Cerebellum (tissue), 4 donors: ENCODE measurements at places on chromosomes 5 and 9.
A peak's percentile ranks its signal among the peaks of the same experiment; 100 is the strongest.

DNA sequence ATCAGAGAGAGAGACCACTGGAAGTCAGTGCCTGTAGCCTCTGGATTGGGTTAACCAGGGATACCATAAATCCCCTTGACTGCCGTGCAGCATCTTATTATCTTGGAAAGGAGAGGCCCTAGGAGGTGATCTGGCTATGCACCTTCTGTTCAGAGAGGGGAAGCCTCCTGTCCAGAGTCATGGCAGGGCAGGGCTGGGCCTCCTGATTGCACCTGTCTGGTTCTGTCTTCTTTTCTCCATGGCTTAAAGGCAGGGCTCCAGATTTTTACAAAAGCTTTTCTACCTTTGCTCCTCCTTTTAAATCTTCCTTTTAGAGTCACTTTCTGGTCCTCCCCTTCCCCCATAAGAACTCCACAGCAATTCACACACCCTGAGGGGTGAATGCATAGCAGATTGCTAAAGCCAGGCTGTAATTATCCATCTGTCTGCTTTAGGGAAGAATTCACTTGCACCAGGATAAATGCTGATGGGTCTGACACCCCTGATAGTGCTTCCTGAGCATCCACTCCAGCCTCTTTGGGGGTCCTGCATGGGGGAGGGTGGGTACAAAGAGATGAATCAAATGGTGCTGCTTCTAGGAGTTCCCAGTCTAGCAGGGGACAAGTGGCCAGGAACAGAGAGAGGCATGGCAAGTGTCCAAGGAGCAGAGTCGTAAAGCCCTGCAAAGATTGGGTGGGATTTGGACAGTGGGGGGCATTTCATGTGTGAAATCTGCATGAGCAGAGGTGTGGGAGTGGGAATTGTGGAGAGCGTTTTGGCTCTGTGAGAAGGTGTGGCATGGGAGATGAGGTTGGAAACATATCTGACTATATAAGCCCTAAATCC, 141.3 kb upstream of the ALDH1B1 start:
- DNase-seq = no peak

DNA sequence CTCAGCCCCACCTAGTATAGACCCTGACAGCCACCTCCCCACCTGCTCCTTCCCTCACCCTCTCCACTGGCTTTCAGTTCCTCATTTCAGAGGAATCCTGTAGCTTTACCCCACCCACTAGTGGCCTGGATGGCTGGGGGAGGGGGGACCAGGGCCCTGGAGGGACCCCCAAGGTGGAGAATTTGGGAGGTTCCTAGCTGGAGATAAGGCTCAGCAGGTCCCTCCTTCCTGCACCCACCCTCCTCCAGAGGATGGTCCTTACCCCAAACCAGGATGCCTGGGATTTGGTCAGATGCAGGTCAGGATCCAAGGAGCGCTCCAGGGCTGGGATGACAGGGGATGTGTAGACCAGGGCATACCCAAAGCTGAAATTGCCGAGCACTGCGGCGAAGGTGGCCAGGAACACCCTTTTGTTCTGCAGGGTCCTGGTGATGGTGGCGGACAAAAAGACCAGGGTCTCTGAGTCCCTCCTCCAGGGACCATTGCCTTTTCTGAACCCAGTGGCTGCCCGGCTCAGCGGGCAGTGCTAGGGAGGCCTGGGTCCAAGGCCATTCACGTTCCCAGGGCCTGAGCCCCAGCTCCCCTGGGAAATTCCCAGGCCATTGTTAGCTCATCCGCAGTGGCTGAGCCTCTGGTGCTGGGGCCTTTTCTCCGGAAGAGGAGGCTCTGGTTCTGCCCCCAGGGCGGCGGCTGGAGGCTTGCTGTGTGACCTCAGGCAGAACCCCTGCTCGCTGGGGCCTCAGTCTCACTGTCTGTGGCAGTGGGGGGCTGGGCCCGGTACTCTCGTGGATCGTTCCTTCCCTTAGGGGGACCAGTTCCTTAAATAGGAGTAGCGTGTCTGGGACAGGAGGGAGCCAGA, 678 bp downstream of the SLC2A6 start:
- no peak for DNase-seq

DNA sequence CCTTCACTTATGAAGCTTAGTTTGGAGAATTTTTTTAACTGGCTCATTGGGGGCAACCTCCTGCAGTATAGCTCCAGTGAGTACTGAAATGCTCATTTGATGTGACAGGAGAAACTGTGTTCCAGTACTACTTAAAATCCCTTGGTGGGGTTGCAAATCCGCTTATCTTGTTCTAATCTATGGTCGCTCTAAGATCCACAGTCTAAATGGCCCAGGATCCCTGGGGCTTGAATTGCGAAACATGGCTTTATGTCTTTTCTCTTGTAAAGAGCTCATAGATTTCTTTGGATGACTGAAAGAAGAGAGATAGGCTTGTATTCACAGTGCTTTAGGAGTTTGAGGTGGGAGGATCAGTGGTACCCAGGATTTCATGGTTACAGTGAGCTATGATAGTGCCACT, 52.7 kb downstream of the ADAMTSL1 start:
- no peak for DNase-seq

DNA sequence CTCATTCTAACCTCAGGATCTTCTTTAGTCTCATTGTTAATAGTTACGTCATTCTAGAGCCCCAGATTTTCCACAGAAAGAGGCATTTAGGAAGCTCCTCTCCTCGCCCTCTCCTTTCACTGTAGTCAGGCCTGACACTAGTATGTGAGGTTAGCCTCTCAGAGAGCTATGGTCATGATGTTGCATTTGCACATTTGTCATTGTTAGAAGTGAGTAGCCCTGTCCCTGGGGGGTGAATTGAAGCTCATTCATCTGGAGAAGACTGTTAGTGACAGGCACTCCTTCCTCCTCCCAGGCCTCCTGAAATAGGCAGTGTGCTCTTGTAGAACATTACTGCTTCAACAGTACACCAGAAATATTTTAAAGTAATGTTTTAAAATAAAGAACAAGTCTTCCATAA, 26.6 kb upstream of the LRRTM2 start:
- DNase-seq = no peak

GRCh38 chr5:1723957-1724821, 75.4 kb downstream of the MRPL36 start:
- no peak for DNase-seq

- DNase-seq = no peak
Observed at GRCh38 chr5:31449174-31449573, 82.7 kb downstream of the DROSHA start.

DNA sequence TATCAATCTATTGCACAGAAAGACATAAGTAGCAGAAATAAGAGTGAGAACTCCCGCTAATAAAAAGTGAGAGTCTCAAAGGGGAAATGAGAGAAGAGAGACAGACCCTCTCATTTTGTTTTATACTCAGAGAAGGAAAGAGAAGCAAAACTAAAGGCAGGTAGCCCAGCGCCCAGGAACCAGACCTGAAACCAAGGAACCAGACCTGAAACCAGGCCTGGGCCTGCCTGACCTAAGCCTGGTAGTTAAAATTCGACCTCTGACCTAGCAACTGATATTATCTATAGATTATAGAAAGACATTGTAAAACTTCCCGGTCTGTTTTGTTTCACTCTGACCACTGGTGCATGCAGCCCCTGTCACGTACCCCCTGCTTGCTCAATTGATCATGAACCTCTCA, 134.5 kb upstream of the SEMA6A start:
- no peak for DNase-seq

DNA sequence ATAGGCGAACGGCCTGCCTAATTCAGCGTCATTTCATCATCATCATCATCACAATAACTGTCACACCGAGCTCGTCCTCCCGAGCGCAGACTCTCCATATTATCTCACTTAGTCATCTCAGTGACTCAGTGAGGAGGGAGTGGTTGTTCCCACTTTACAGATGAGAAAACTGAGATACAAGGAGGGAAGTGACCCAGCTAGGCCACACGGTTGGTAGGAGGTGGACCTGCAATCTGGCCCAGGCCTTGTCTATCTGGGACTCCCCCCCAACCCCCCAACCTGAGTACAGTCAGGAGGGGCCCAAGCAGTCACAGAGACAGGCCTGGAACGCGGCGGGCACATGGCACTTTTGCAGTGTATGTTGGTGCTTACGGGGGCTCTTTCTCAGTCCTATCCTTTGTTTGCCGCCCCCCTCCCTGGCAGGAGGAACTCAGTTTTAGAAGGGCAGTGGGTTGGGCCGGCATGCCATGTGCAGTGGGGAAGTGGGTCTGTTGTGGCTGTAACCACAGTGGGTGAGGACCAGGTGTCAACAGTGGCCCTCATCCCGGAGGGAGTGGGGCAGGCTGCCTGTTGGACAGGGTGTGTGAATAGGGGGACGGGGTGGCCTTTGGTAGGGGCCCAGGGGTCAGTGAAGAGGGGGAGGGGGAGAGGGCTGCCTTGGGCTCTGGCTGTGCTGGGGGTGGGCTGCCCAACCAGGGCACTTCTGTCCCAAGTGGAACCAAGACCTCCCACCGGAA, 1.7 kb upstream of the RXRA start:
- no peak for DNase-seq

- DNase-seq = no peak
Observed at GRCh38 chr5:105677291-105677690, 1993.4 kb downstream of the EFNA5 start.

DNA sequence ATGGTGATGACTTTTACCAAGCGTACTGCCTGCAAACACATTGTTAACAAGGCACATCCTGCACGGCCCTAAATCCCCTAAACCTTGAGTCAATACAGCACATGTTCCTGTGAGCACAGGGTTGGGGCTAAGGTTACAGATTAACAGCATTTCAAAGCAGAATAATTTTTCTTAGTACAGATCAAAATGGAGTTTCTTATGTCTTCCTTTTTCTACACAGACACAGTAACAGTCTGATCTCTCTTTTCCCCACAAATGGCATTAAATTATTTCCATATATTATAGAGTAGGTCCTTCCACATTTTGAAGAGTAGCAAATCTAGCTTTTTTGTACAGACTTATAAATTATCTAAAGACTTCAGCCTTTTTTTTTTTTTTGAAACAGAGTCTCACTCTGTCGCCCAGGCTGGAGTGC, 1.6 kb upstream of the TMEM141 start:
- no peak for DNase-seq

- no peak for DNase-seq
Observed at GRCh38 chr5:124909734-124910133, 163.3 kb upstream of the ZNF608 start.

DNA sequence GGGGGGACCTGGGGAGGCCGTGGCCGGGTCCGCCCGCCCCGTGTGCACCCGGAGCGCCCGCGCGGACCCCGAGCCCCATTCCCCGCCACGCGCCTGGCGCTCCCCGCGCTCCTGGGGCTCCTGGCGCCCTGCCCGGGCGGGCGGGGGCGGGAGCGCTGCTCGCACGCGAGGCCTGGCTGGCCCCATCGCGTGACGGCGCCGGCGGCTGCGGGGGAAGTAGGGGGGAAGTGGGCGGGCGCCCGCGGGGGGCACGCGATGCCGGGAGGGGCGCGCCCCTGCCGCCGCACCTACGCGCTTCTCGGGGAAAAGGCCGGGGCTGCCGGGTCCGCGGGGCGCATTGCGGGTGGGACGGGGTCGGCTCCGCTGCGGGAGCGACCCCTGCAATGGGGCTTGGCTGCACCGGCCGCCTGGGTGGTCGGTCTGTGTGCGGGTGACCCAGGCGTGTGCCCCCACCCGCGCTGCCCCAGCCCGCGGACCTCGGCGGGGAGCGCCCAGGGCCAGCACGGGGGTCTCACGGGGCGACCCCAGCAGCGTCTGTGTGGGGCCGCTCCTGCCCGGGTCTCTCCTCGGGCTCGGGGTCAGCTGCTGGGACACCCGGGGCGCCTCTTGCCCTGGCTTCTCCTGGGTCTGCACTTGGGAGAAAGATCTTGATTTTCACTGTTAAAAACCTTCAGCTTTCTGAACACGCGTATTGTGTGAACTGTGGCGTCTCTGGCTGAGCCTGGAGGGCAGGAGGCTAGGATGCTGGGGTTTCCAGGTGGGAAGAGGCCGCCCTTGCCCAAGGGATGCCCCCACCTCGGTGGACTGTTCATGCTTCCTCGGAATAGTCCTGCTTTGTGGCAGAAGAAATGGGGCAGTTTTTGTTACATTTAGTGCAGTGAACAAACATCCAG, 52.4 kb downstream of the AHRR start:
- no peak for DNase-seq

GRCh38 chr5:5380298-5380697, 42.2 kb upstream of the ICE1 start:
- no peak for DNase-seq

GRCh38 chr5:45089870-45090269, 281.1 kb downstream of the MRPS30 start:
- no peak for DNase-seq

GRCh38 chr5:14577079-14577725, 4.4 kb upstream of the OTULINL start:
- no peak for DNase-seq

GRCh38 chr9:24602693-24603352, 57.1 kb upstream of the IZUMO3 start:
- no peak for DNase-seq

DNA sequence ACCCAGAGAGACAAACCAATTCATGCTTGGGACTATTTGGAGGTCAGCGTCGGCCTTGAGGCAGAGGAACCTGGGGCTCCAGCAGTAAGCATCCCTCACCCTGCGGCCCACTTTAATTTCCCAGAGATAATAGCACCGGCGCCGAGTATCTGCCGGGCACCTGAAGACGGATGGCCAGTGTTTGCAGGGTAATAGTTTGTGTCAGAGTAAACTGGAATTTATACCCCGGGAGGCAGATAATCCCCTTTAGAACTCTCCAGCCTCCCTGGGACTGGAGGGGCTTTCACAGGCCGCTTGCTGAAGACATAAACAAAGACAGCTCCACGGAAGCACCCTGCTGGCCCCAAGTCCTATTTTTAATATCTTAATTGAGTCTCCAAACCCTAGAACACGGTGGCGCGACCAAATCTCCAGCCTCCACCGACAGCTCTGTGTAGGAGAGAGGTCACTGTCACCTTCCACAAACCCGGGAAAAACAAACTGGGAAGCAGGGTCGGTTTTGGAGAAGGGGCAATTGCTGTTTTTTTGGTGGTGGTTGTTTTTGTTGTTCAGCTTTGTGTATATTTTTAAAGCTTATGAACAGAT, 17.4 kb upstream of the FCN1 start:
- DNase-seq = no peak

GRCh38 chr5:179132586-179133355, 72.6 kb downstream of the ZNF354C start:
- DNase-seq = no peak

- DNase-seq = no peak
Observed at GRCh38 chr5:73858776-73859175, 232.8 kb downstream of the ARHGEF28 start.

GRCh38 chr5:57566914-57567313, 84.3 kb upstream of the ACTBL2 start:
- DNase-seq = no peak

- peak; percentile 71 for DNase-seq
Observed at GRCh38 chr5:32272746-32273145, 40.0 kb downstream of the MTMR12 start.

GRCh38 chr5:81525690-81526089, 131.8 kb upstream of the ACOT12 start:
- no peak for DNase-seq

- DNase-seq = no peak
Observed at GRCh38 chr9:97627624-97628023, 5.5 kb downstream of the TSTD2 start.

GRCh38 chr5:52999344-52999949, 10.3 kb downstream of the ITGA2 start:
- no peak for DNase-seq

- no peak for DNase-seq
Observed at GRCh38 chr5:173895401-173896165, 7.4 kb downstream of the CPEB4 start.
